Esophagus squamous epithelium (tissue), 5 donors: ENCODE measurements at places on chromosomes 6 and 20.

GRCh38 chr20:10591946-10592521 is 81.8 kb downstream of the JAG1 start:
- no peak for DNase-seq

DNA sequence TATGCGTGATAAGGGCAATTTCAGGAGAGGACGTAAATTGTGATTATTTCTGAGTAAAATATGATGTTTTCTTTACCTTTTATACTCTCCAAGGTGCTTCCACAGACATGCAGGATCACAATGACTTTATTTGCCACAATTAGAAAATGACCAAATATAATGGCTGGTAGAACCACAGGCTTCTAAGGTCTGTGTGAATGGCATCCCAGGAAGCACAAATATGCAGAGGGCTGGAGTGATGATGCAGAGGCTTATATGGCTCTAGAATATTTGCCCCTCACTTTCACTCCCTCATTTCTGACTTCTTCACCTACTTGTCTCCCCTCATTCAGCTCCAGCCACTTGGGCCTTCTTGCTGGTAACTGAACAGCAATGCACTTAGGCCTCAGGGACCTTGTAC is 502.1 kb upstream of the MAP3K7 start:
- DNase-seq = no peak

DNA sequence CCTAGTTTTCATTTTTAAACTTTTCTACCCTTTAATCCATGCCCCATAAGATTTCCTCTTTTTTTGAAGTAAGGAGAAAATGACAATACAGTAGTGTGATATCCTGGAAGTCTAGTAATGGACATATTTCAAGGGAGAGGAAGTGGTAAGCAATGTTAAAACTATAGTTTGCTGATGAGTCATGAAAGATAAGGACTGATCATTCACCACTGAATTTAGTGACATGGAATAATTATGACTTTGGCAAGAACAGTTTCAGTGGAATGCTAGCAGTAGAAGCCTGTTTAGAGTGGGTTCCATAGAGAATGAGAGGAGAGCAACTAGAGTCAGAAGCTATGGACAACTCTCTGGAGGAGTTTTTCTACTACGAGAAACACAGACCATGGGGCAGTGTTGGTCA is 24.9 kb upstream of the SLC2A12 start:
- no peak for DNase-seq

- DNase-seq = no peak
Measured at GRCh38 chr6:82381278-82381677, 17.7 kb downstream of the TPBG start.

- no peak for DNase-seq
Measured at GRCh38 chr20:17863577-17864292, 104.9 kb downstream of the SNX5 start.

GRCh38 chr6:42482174-42482573 is 30.4 kb upstream of the TRERF1 start:
- DNase-seq = no peak

DNA sequence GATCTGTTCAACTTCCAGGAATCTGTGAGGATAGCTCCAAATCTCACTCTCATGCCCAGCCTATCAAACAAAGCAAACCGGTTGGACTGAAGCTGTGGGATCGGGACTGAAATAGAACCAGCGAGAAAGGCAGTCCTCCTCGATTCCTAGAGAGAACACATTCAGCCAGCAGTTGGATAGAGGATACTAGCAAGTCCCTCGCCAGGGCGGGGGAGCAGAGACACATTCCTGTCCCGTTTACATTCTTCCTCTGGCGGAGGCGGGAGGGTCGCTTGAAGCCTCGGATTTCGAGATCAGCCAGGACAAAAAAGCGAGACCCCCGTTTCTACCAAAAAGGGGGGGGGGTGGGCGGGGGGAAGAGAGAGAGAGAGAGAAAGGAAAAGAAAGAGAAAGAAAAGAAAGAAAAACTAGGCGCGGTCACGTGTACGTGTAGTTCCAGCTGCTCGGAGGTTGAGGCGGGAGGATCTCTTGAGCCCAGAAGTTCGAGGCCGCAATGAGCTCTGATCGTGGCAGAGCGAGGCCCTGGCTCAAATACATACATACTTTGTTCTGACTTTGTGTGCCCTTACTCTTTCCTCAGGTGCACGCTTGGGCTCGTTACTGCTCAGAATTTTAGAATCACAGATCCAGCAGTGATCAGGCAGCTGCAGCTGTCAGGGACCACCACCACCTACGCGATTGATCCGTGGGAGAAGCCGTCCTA is 19.5 kb downstream of the ZNF311 start:
- DNase-seq = no peak

DNA sequence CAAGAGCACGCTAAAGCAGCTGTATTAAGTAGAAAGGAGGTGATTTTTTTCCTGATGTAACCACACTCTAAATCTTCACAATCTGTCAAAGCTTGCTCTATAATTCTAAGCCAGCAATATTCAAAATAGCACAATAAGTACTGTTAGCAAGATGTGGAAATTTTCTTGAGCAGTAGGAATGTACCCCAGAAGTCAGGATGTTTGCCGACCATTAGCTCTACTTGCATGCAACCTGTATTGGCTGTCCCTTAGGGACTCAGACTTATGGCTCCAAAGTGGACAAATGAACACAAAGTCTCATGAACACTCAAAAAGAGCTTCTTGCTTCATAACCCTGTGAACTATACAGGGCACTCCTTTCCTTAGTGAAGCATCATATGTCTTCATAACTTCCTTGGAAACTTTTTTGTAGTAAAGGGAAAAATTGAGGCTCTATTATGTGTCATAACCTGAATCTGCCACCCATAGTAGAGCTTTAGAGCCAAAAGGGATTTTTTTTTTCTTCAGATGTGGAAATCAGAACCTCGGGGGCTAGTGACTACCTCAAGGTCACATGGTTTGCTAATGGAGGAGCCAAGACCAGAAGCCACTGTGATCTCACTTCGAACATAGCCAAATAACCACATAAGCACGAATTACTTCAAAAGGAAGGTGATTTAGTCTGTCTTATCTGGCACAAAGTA is 54.5 kb downstream of the ADGRG6 start:
- no peak for DNase-seq

DNA sequence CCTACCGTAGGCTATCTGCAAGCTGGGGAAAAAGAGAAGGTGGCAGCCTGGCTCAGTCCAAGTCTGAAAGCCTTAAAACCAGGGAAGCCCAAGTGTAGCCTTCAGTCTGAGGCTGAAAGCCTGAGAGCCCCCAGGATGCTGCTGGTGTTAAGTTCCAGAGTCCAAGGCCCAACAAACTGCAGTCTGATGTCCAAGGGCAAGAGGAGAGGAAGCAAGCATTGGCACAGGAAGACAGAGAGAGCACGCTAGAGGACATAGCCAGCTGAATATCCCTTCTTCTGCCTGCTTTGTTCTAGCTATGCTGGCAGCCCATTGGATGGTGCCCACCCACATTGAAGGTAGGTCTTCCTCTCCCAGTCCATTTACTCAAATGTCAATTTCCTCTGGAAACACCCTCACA is 12.1 kb upstream of the L3MBTL1 start:
- no peak for DNase-seq

- no peak for DNase-seq
Measured at GRCh38 chr20:58277578-58278472, 31.7 kb upstream of the RAB22A start.

DNA sequence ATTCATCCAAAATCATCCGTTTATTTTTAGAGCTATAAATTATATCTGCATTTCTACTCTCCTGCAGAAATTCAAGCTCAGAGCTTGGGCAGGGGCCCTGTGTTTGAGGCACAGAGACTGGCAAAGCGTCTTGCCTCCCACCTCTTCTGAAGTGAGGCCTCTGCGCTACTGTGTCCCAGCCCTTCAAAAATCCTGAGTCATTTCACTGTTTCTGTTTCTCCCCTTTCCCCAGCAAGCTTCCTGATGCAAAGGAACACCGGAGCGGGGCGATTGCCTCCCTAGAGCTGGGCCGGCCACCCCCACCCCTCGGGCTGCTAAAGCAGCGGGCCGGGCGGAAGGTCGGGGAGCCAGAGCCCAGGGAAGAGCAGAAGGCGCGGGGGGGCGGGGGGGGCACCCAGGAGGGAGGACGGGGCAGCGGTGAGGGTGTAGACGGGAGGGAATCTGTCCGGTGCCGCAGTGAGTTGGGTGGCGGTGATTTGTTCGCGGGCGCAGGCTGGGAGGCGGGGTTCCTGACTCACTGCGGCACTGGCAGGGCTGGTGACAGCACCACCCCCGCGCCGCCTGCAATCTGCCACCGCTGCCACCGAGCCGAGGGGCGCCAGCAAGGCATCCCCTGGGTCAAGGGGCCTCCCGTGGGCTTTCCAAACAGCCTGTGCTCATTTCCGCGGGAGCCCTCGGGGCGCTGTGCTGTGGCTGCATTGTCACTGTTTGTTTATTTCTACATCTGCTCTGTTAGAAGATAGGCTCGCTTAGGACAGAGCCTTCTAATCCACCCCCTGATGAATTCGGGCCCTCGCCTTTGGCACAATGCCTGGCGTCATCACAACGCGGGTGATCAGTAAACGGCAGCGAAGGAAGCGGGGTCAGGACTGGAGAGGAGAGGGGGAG is 46.5 kb upstream of the SNAP25 start:
- DNase-seq = no peak

DNA sequence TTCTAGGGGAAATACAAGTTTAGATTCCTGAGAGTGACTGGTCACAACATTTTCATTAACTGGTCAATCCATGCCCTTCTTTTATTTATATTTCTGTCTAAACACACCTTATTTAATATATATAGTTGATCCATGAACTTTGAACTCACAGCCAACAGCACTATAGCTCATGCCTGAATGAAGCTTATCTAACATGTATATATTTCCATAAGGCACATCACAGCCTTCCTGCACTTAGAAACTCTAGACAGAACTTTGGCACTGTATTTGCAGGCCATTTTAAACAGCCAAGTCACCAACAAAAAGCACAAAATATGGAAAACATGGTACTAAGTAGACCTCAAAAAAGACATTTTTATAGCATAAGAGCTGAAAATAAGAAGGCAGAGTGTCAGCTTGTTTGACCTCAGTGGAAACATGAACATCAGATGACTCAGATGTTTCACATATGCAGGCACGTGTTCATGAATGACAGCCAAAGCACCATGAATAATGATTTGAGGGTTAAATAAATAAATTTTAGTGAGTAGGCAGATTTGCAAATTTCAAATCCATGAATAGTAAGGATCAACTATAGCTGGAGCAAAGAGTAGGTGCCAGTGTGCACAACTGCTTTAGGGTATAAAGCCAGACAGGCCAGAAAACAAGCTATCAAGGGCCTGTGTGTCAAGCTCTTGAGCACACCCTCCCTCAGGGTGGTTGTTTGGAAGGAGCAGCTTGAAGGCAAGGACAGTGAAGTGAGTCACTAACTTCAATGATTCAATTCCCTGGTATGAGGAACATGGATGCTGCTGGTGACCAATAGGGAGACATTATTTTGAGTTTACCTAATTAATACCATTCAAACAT is 88.9 kb upstream of the NT5E start:
- no peak for DNase-seq

GRCh38 chr20:20732641-20733040 is 20.2 kb upstream of the RALGAPA2 start:
- no peak for DNase-seq

DNA sequence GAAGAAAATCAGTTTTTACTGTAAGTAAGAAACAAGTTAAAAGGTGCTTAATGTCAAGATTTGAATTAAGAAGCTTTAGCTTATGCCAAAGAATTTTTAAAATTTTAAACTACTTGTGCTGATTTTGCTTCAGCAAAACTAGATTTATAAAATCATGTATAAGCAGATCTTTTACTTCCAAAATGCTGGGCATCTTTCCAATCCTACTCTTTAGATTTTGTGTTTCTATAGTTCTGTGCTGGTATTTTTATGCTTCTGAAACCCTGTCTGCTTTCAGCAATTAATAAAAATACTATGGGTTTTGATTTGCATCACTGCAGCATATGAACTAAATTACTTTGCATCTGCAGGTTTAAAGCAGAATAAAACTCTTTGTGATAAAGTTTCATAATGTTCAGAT is 238.6 kb upstream of the RNF217 start:
- DNase-seq = no peak

- no peak for DNase-seq
Measured at GRCh38 chr6:169640983-169641382, 60.8 kb downstream of the WDR27 start.
